ENCODE measurements at places on chromosomes 11 and 22.

GRCh38 chr11:61102667-61103571, 630 bp downstream of the CD5 start:
- DNase-seq: peak; percentile 46

DNA sequence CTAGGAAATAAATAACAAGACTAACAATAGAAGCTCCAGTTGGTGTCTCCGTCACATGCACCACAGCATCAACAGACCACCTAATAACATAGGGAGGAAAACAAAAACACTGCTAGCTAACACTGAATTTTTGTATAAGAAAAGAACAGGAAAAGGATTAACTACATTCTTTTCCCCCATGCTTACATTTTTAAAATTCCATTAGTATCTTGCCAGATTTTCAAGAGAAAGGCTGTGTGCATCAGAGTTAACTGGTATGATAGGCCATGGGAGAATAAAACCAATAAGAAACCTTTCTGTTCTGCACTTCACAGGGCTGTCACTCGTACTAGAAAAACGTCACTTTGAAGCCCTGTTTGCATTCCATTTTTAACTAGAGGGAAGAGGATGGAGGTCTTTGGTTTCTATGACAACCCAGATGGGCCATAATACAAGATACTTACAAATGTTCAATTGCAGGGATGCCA, 79.0 kb downstream of the LARGE2 start:
- no peak for DNase-seq

DNA sequence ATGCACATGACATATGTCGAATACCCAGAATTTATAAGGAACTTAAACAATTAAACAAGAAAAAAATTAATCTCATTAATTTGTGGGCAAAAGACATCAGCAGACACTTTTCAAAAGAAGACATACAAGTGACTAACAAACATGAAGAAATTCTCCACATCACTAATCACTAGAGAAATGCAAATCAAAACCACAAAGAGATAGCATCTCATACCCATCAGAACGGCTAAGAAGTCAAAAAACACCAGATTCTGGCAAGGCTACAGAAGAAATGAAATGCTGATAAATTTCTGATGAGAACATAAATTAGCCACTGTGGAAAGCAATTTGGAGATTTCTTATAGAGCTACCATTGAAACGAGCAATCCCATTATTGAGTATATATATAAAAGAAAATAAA, 210.6 kb upstream of the LUZP2 start:
- DNase-seq: no peak

GRCh38 chr11:38411149-38411548, 1813.1 kb upstream of the RAG2 start:
- DNase-seq: no peak

DNA sequence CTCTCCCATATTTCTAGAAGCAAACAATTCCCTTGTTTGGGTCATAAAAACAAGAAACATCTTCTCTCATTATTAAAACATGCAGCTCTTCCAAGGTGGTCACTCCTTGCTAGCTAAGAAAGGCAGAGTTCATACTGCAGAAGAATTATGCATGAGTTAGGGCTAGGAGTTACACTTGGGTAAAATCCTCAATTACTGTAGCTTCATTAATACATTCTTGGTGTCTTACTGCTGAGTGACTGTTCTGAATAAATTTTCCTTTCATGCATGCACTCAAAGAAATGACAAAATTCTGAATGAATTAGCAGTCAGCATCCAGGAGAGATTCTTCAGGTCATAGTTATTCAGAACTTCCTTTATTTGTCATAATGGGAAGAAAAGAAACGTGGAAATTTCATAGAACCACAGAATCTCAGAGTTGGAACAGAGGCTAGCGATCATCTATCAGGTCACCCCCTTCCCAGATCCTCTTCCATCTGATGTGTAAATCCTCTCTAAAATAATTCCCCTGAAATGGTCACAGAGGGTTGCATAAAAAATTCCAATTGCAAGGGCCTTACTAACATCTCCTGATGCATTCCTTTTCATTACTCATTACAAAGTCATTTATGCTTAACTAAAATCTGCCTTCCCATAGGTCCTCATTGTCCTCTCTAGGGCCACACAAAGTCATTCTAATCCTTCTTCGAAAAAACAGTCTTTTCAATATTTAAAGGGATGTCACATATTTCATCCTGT, 771.5 kb downstream of the DLG2 start:
- DNase-seq: no peak

DNA sequence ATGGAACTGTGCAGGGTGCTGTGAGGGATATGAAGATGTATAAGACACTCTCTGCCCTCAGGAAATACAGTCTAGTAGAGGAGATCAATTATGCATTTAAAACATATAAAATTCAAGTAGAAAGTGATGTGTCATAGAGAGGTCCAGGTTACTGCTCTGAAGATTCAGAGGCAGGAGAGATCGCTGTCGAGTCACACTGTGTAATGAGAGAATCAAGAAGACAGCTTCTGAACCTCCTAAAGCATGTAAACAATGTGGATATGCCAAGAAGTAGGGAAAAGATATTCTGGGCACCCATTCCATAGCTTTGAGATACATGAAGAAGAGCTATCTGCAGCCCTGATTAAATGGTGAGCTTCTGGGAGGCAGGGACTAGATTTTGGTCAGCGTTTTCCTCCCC, 16.7 kb downstream of the SSH3 start:
- no peak for DNase-seq

- DNase-seq: no peak
Observed at GRCh38 chr11:16356761-16357393, 531 bp upstream of the SOX6 start.

DNA sequence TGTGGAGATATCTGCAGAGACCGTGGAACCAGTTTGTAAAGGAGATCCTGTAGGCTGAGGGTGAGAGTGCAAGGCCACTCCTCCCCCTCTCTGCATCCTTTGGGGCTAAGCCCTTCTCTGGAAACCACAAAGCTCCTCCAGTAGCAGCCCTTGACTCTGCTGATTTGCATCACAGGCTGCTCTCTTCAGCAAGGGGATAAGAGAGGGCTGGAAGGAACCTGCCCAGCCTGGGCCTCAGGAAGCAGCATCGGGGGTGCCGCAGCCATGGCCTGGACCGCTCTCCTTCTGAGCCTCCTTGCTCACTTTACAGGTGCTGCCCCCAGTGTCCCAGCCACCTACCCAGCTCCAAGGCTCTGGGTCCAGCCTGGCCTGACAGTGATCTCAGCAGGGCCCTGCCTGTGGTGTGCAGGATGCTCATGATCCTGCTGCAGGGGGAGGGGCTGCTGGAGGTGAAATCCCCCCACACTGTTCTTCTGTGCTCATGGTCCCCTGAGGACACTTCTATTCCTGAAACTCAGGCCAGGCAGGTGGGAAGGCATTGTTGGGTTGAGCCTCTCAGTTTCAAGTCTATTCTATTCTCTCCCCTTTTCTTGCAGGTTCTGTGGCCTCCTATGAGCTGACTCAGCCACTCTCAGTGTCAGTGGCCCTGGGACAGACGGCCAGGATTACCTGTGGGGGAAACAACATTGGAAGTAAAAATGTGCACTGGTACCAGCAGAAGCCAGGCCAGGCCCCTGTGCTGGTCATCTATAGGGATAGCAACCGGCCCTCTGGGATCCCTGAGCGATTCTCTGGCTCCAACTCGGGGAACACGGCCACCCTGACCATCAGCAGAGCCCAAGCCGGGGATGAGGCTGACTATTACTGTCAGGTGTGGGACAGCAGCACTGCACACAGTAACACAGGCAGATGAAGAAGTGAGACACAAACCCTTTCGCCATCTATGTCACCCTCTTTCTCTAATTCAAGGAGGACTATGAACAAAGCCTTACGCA, 68.5 kb upstream of the IGLL5 start:
- DNase-seq: peak; percentile 51

GRCh38 chr11:16792426-16792825, 54.0 kb downstream of the C11orf58 start:
- no peak for DNase-seq

- DNase-seq: no peak
Observed at GRCh38 chr11:113148652-113149051, 165.7 kb upstream of the TTC12 start.

- no peak for DNase-seq
Observed at GRCh38 chr11:71964641-71965040, 34.1 kb upstream of the IL18BP start.

DNA sequence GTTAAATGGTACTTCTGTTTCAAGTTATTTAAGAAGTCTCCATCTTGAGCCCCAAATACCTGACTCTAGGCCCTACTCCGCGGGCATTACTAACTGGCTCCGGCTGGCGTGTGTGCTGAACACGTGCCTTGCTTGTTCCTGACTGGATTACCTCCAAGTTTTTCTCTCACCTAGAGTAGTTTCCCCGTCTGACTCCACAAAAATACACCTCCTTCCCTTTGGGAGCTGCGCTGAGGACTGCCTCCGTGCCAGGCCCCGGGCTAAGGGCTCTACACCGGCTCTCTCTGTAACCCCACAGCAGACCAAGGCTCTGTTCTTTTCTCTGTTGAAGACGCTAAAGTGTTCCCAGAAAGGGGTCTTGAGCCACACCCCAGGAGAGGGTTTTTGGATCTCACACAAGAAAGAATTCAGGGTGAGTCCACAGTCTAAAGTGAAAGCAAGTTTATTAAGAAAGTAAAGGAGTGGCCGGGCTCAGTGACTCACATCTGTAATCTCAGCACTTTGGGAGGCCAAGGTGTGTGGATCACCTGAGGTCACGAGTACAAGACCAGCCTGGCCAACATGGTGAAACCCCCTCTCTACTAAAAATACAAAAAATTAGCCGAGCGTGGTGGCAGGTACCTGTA, 61.8 kb downstream of the ANO1 start:
- DNase-seq: no peak

GRCh38 chr11:27395556-27396258, 32.7 kb upstream of the CCDC34 start:
- no peak for DNase-seq

DNA sequence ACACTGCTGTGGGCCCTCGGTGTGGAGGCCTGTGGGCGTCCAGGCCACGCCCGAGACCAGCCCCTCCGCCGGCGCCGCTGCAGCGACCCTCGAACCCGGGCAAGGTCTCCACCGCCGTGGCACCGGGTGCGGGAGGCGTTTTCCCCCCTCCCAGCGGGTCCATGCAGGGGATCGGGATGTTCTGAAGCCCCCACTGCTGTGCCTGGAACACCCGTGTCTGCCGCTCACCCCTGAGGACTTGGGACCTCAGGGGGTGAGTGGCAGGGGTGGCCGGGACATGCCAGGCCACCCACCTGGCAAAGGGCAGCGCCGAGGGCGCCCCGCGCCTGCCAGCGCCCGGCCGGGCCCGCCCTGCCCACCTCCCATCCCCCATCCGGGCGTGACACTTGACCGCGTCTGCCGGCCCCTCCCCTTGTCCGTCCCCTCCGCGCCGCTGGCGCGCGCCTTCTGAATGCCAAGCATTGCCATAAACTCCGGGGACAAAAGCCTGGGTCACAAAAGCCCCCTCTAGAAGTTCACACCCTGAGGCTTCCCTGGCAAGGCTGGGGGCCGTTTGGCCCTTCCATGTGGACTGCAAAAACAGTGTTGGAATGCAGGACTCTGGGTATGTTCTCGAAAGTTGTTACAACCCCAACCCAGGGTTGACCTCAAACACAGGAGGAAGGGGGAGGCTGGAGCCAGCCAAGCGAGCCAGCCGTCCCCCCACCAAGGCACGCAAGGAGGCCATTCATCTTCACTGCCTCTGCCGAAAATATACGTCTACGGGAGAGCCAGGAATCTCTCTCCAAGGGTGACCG, 819 bp upstream of the KCNQ1OT1 start:
- DNase-seq: peak; percentile 26

- DNase-seq: no peak
Observed at GRCh38 chr22:44057401-44057987, 33.4 kb downstream of the PARVB start.

- no peak for DNase-seq
Observed at GRCh38 chr22:49719046-49719445, 108.6 kb downstream of the BRD1 start.

- DNase-seq: no peak
Observed at GRCh38 chr11:72243173-72244059, 560 bp downstream of the PHOX2A start.

- no peak for DNase-seq
Observed at GRCh38 chr11:130227373-130227772, 67.8 kb downstream of the ST14 start.

DNA sequence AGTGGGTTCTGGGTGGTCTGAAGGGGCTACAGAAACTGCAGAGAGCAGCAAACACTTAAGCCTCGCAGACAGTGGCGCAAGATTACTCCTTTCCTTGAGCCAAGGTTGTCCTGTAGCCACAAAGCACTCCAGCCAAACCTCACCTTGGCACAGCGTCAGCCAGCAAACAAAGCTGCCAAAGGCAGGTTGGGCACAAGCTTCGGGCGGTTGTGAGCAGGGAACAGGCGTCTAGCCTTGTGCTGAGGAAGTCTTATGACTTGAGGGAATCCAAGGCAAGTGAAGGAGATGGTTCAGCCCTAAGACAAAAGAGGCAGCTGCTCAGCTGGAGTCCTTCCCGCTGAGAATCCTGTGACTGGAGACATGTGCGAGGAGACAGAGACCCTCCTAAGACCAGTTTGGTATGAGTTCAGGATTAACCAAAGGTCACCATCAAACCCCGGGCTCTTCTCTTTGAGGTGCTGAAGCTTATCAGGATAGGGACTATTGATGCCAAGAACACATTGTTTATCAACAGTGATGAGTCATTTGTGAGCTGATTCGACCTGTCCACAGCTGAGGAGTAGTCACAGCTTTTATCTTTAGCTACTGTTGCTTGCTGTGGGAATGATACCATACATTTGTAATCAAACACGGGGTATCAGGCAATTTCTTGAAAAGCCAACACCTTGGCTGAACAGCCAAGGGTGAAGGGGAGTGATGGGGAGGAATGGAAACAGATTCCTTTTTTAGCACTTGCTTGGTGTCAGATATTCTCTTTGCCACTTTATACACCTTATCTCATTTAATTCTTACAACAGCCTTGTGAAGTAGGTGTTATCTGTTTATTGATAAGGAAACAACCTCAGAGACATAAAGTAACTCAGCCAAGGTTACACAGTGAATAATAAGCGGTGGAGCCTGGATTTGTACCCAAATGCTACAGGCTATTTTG, 4.6 kb downstream of the ADM start:
- no peak for DNase-seq

DNA sequence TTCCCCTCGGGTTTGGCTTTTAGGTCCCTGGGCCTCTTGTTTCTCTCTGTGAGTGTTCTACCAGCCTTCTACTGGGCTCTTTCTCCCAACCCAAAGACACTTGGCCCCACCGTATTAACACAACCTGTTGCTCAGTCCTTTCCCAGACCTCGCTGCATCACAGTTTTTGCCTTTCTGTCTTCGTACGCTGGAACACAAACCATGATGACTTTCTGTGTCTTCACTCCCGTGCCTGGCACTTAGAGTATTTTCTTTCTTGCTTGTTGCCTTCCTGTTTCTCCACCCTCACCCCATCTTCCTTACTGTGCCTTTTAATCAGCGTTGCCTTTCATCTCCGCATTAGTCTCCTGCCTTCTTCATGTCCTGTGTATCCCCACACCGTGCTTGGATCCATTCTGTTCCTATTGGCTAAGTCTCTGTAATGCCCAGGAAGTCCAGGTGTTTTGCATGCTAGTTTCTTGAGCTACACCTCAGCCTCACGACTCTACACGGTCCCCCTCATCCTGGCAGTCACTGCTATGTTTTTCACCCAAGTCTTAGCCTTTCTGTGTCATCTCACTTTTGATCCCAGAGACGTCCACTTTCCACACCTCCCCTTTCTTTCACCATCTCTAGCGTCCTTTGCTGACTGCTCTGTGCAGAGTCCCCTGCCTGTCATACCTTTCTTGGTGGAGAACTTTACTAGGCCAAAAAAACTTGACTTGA, 1.6 kb downstream of the MARK2 start:
- DNase-seq: peak; percentile 15
